ENCODE measurements at places on chromosomes 4 and X. TPM values are rescaled to one million over a fixed set of nuclear protein-coding genes. Genes with fewer than 3 reads are reported as not detected.

KLHL13 gene
- total RNA-seq, result 19.9 TPM

GRCh38 chrX:12058087-12058486, 80.2 kb upstream of the FRMPD4 start:
- no peak for DNase-seq

DNA sequence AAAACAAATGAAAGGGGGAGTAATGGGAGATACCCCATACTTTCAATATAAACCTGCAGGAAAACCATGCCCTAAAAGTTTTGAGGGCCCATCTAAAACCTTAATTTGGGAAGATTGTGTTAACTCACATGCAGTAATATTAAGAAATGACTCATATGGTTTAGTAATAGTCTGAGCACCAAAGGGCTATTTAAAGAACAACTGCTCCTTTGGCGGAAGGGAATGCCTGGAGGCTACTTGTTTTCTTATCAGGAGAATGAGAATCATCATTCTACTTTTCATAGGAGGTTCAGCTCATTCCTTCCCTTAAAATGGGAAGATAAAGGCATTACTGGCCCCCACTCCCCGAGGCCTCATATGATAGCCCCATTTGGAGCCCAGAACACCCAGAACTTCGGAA, 47.6 kb downstream of the SPIN3 start:
- DNase-seq, result no peak

IL21 gene
- total RNA-seq, result not detected

- DNase-seq, result no peak
Observed at GRCh38 chrX:148069759-148070503, 88.8 kb downstream of the FMR1NB start.

Data from skin of body (tissue), 3 donors.